ENCODE measurements at places on chromosomes 2 and 18.
A peak's percentile ranks its signal among the peaks of the same experiment; 100 is the strongest.

DNA sequence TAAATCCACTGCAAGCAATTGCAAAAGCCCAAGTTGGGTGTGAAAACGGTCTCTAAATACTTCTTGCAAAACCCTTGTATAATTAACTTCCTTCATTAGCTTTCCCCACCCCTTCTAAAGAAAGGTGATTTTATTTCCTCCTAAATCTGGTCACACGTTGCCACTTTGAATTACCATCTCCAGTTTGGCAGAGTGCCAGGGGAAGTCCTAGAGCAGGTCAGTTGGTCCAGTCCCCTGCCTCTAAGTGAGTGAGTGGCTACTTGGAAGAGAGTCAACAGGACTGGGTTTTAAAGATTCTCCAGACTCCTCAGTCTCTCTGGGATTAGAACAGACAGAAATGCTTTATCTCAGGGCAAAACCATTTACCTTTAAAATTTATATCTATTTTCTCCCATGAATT is 18.7 kb upstream of the LYPD6B start:
- no peak overlapping the region for H3K4me3 ChIP-seq
- no peak overlapping the region for H3K27ac ChIP-seq
- no peaks in the 10 kb centered on the region for H3K4me1 ChIP-seq

DNA sequence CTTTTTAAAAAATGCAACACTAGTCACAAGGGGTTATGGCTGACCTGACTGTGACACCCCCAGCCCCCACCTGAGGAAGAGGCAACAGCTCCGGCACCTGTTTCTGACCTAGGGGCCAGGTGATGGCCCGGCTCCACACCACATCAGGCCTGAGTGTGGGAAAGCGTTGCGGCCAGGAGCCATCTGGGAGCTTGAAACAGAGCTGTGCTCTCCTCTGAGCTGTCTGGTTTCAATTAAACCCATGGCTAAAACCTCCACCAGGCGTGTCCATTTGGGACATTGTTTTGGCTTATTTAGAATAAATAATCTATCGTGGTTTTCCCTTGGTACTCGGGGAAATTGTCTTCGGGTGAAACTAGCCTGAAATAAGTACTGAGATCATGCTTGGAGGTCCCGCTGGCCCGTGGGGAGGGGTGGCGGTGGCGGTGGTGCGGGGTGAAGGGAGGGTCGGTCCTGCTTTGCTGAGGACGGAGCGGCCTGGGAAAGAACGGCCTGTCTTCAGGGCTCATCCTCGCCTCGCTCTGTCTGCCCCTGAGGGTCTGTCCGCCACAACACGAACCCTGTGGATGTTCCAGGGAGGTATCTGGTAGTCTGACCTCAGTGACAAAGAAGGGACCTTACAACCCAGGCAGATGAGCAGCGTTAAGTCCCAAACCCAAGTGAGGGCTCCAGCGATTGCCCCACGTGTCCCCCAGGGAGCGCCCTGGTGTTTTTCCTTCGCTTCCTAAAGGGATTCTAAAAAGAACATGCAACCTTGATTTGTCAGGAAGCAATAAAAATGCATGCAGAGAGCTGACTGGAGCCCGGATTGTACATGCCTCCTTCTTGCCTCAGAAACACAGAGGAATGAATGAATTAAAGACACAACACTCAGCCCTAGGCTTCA is 58.7 kb downstream of the IL1RL2 start:
- H3K27me3 ChIP-seq, result no peaks in the 10 kb centered on the region
- no peak for DNase-seq
- no peak overlapping the region for H3K4me3 ChIP-seq
- no peaks in the 10 kb centered on the region for H3K36me3 ChIP-seq

DNA sequence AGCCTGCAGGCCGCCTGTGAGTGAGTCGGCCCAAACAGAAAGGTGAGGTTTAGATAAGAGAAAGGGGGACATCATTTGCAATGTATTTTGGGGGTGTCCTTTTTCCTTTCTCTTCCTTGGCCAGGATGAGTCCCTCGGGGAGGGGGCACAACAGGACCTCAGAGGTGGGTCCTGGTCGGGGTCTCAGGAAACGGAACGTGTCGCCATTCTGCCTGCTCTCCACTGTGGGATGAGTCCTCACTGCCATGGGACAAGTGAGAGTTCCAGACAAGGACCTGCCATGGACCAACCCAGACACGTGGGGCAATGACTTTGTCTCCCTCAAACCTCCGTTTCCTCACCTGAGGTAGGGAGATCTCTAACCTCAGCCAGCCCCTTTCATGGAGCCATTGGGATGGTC is 67.9 kb upstream of the TAF1B start:
- no peaks in the 10 kb centered on the region for H3K36me3 ChIP-seq
- no peaks in the 10 kb centered on the region for H3K27me3 ChIP-seq
- H3K27ac ChIP-seq, result no peak overlapping the region
- peaks cover 68% of the 10 kb centered on the region for H3K4me1 ChIP-seq
- no peak overlapping the region for H3K4me3 ChIP-seq

DNA sequence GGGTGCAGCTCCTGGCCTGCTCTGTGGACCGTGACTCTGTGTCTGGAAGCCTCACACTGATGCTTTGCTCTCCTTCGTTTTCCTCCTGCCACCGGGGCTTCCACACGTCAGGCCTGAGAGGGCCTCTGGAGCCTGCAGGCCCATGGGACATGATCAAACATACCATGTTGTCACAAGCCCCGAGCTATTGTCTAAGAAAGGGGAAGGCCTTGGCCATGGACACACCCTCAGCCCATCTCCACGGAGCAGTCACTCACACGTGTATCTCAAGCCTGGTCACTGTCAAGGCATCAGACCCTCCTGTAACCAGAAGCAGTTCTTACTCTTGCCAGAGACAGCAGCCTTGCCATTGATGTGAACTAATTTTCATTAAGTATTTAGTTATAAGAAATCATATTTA is 814.1 kb upstream of the SALL3 start:
- DNase-seq, result no peak
- peaks cover 16% of the 10 kb centered on the region for H3K4me1 ChIP-seq
- no peak overlapping the region for H3K27ac ChIP-seq
- H3K4me3 ChIP-seq, result no peak overlapping the region

DNA sequence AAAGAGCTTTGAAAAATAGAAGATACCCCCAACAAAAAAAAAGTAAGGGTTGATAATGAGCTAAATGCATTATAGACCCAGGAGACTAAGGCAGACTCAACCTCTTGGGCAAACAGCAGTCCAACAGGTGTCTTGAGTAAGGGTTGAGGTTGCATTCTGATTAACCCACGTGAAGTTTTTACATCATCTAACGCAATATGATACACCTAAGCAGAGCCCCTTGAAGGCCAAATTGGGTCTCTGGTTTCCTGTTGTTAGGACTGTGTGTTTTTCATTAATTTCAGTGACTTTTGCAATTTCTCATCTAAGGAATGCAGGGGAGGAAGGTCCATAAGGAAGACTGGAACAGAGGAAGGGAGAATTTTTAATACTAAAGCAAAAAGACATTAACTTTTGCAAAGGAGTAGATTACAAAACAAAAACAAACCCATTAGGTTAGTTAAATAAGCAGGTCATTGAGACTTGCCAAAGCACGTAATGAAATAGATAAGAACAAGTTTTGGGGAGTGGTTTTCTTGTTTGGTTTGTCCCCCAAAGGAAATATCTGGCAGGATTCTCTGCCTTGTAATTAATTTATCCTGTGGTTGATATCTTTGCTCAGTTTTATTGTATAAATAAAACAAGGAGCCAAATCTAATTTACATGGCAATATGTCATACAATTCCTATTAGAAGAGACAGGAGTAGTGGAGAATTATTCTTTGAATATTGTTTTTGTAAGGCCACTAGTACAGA is 244.3 kb downstream of the ETAA1 start:
- no peak for DNase-seq
- H3K4me3 ChIP-seq, result no peak overlapping the region
- no peak overlapping the region for H3K27ac ChIP-seq
- H3K36me3 ChIP-seq, result no peaks in the 10 kb centered on the region
- H3K4me1 ChIP-seq, result no peaks in the 10 kb centered on the region
- no peaks in the 10 kb centered on the region for H3K27me3 ChIP-seq

DNA sequence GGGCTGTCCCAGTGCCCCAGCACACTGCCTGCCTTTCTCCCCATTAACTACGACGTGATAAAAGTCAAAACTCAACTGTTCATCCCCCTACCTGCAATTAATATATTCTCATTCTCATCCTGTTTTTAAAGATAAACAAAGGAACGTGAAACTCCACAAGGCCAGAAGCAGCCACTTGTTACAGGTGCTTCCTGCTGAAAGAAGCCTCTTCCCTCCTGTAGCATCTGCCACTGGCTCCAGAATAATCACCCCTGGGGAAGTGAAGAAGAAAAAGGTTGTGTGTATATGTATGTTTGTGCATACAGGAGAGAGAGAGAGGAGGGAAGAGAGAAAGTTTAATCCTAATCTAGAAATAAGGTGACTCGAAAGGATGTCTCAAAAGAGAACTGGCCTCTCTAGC is 27.1 kb downstream of the KIAA2012 start:
- no peaks in the 10 kb centered on the region for H3K36me3 ChIP-seq
- H3K4me1 ChIP-seq, result no peaks in the 10 kb centered on the region
- H3K27ac ChIP-seq, result no peak overlapping the region
- no peaks in the 10 kb centered on the region for H3K27me3 ChIP-seq

GRCh38 chr18:55351241-55351691 is 236.7 kb downstream of the TCF4 start:
- no peaks in the 10 kb centered on the region for H3K36me3 ChIP-seq
- H3K4me1 ChIP-seq, result no peaks in the 10 kb centered on the region
- no peak overlapping the region for H3K4me3 ChIP-seq
- H3K27me3 ChIP-seq, result no peaks in the 10 kb centered on the region

DNA sequence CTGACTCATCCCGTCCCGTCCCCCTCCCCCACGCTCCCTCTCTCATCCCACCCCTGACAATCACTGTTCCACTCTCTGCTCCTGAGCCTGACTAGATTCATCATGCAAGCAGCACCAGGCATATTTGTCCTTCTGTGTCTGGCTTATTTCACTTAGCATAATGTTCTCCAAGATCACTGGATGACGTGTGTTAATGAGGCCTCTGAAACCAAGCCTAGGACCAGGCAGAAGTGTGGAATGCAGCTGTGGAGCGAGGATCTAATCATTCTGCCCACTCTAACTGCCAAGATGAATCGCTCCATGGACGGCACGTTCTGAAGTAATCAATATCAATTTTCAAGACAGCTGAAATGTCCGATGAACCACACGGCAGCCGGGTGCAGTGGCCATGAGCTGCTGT is 122.4 kb upstream of the ZNF236 start:
- H3K36me3 ChIP-seq, result no peaks in the 10 kb centered on the region
- peaks cover 6% of the 10 kb centered on the region for H3K4me1 ChIP-seq
- H3K4me3 ChIP-seq, result no peak overlapping the region
- no peak overlapping the region for H3K27ac ChIP-seq

DNA sequence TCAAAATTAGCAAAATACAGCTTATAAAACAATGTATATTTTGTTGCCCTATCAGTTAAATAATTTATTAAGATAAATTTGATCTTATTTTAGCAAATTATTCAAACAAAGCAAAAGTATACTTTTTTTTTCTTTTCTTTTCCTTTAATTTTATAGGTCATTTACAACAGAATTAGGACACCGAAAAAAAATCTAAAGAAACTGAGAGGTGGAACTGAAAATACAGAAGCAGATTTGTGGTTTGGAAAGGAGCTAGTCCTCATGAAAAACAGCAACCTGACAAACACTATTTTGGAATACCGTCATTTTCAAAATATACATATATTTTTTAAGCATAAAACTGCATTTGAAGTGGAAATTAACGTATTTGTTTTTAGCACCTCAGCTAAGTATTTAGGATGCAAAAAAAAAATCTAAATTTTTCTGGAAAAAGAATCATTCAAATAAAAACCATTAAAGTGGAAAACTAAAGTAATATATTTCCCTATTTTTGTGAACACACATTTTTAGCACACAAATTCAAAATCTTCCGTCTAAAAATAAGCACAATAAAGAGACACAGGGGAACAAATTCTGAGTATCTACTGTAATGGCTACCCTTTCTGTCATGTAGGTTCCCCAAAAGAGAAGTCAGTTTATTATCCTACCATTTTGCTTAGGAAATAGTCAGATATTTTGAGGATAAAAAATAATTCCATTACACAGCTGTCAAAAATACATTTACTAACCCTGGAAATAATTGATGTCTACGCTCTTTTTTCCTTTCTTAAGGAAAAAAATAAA is 2.7 kb downstream of the CCDC88A start:
- no peak overlapping the region for H3K27ac ChIP-seq
- peak overlapping the region; percentile 97 for H3K4me3 ChIP-seq
- no peaks in the 10 kb centered on the region for H3K36me3 ChIP-seq
- no peak for DNase-seq
- no peaks in the 10 kb centered on the region for H3K27me3 ChIP-seq

- H3K27me3 ChIP-seq, result no peaks in the 10 kb centered on the region
- DNase-seq, result peak; percentile 4
- no peak overlapping the region for H3K27ac ChIP-seq
These were observed 125.9 kb downstream of the MAP4K4 start for GRCh38 chr2:101823347-101823791.

DNA sequence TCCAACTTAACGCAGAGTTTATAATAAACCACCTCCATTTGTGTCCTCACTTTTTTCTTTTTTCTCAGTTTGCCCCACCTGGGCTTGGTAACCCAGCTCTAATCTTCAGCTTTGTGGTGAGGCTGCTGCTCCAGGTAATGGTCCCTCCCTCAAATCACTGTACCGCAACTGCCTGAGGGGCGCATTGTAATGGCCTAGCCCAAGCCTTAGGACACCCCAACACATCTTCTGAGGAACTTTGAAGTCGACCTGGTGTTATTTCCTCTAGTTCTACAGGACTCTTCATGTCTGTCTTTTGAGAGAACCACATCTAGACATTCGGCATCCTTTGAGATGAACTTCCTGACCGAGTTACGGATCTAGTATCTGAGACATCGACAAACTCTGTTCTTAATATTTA is 99.7 kb downstream of the PLEKHM3 start:
- no peaks in the 10 kb centered on the region for H3K27me3 ChIP-seq
- no peaks in the 10 kb centered on the region for H3K36me3 ChIP-seq
- DNase-seq, result no peak
- peak overlapping the region; percentile 68 for H3K27ac ChIP-seq
- no peak overlapping the region for H3K4me3 ChIP-seq

DNA sequence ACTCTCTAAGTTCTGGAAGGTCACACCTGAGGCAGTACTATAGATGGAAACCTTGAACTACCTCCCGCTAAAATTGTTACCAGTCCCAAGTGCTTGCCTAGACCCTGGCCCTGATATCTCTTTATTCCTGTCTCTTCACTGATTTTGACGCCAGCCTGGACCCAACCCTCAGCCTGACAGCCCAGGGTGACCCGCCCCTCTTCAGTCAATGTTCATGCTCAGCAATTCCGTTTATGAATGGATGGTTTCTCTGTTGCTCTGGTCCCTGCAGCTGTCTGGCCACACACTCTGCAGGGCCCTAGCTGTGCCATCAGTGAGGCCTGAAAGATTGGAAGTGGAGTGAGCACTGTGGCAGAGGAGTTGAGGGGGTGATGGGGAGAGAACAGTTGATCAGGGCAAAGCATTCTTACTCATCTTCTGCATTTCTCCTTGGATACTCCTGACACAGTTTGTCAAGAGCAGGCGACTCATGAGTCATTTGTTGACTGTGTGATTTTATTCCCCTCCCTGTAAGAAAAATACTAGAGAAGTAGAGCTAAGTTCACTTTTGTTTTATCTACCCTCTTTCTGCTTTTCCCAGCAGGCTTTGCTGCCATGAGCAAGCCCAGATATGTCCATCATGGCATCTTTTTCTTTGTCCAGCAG is 46.0 kb downstream of the NPAS2 start:
- H3K4me3 ChIP-seq, result no peak overlapping the region
- DNase-seq, result no peak
- peak overlapping the region; percentile 54 for H3K27ac ChIP-seq
- H3K36me3 ChIP-seq, result no peaks in the 10 kb centered on the region
